ENCODE measurements at places on chromosomes 4 and X.
A peak's percentile ranks its signal among the peaks of the same experiment; 100 is the strongest.

DNA sequence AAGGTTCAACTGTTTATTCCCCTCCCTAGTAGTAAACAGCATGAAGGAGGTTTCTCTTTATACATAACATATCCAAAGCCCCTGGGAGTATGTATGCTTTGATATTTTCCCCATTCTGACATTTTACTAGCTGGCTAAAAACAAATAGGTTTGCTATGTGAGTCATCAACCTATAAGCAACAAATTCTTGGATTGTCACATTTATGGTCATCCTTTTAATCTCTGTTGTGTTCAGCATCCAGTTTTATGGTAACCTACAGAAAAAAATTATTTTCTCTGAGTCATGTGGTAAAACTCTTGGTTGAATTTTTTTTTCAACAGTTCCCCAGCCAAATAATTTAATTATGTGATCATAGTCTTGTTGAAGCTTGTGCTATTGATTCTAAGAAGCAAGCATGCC is 734.1 kb downstream of the ADGRL3 start:
- H3K36me3 ChIP-seq: no peaks in the 10 kb centered on the region
- H3K27ac ChIP-seq: no peak overlapping the region
- H3K4me3 ChIP-seq: no peak overlapping the region
- peaks cover 4% of the 10 kb centered on the region for H3K4me1 ChIP-seq

- no peak overlapping the region for H3K4me3 ChIP-seq
- no peak for DNase-seq
- H3K27ac ChIP-seq: no peak overlapping the region
- H3K36me3 ChIP-seq: no peaks in the 10 kb centered on the region
- H3K27me3 ChIP-seq: no peaks in the 10 kb centered on the region
- H3K4me1 ChIP-seq: no peaks in the 10 kb centered on the region
Observed at GRCh38 chr4:89556601-89557305, 249.2 kb upstream of the GPRIN3 start.

GRCh38 chr4:104728380-104729122 is 233.9 kb upstream of the CXXC4 start:
- no peaks in the 10 kb centered on the region for H3K4me1 ChIP-seq
- no peak for DNase-seq
- H3K27ac ChIP-seq: no peak overlapping the region
- H3K4me3 ChIP-seq: no peak overlapping the region
- no peaks in the 10 kb centered on the region for H3K27me3 ChIP-seq

DNA sequence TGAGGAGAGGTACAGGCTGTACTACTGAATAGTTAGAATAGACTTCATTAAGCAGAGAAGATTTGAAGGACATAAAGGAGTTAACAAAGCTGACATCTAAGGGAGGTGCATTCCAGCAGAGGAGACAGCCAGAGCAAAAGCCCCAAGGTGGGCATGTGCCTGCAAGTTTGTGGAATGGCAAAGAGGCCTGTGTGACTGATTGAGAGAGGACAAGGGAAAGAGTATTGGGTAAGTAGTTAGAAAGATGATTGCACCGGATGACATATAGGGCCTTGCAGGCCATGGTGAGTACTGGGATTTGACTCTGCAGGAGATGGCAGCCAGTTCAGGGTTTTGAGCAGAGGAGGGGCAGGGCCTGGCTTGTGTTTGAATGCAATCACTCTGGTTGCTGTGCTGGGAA is 55.9 kb downstream of the FMR1NB start:
- no peak for DNase-seq
- H3K4me1 ChIP-seq: no peaks in the 10 kb centered on the region

DNA sequence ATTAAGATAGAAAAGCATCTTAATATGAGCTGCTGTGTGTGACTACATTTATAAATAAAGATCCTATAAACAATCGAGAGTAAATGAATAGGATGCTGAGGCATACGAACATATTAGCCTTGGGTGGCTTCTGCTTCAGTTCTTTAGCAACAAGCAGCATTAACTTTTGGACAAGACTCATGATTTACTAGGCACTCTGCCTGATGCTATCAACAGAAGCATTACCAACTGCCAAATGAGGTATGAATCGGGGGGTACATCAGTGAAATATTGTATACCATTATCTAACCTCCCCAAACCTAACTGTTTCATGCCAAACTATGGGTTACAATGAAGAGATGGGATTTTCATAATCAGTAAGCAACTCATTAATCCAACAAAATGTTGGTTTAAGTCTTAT is 113.1 kb downstream of the RAB28 start:
- H3K4me1 ChIP-seq: no peaks in the 10 kb centered on the region
- H3K27me3 ChIP-seq: no peaks in the 10 kb centered on the region
- H3K36me3 ChIP-seq: no peaks in the 10 kb centered on the region

GRCh38 chr4:25487155-25487554 is 110.1 kb downstream of the ANAPC4 start:
- DNase-seq: no peak
- H3K36me3 ChIP-seq: no peaks in the 10 kb centered on the region
- no peak overlapping the region for H3K27ac ChIP-seq
- no peaks in the 10 kb centered on the region for H3K27me3 ChIP-seq

DNA sequence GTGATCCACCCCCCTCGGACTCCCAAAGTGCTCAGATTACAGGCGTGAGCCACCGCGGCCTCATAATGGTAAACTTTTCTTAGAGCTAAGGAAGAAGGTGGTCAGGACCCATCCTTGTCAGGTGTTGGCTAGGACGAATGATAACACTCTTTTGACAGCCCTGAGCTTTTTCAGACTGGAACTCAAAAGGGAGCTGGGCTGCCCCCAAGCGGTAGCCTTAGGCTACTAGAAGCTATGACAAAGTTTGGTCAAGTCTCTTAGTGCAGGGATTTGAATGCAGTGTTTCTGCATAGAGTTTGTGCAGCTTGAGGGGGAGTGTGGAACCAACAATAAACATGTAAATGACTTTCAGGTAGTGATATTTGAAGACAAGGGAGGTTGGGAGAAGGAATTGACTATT is 11.8 kb upstream of the HSD17B10 start:
- H3K4me3 ChIP-seq: no peak overlapping the region
- no peaks in the 10 kb centered on the region for H3K27me3 ChIP-seq
- DNase-seq: no peak
- H3K4me1 ChIP-seq: peaks cover 11% of the 10 kb centered on the region
- H3K36me3 ChIP-seq: no peaks in the 10 kb centered on the region

DNA sequence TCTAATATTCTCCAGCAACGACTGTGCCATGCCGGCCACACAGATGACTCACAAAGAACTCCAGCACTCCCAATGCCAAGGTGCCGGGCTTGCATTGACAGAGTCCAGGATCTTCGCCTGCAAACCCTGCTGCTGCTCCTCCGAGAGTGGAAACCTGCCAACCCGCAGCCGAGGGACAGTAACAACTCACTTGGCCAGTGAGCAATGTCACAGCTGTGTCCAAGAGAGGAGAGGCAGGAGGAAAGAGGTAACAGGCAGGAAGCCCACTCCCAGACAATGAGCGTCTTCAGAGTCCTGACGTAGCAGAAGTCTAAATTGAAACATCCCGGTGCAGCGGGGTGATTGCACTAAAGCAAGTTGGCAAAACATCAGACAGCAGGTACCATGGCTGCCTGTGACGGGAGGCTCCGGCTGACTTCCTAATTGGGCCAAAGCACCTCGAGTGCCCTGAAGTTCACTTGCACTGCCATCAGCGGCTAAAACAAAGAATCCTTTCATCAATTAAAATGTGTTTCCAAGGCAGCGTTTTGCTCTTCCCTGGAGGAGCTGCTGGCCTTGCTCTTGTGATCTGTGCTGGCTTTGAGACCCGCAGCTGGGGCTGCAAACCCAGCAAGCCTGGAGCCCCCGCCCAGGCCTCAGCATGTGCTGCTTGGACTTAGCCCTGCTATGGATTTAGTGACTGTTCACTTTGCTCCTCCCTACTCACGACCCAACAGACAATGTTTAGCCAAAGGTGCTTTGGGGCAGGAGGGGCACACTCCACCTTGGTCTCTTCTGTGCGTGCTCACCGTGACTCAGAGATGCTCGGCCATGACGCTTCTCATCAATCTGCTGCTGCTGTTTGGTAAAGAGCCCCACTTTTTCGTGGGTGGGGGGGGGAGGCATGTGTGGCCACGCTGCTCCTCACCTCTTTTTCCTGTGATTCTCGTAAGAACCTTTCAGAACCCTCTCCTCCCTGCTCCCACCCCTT is 36.5 kb downstream of the DCTD start:
- H3K4me1 ChIP-seq: peaks cover 3% of the 10 kb centered on the region
- H3K4me3 ChIP-seq: no peak overlapping the region
- DNase-seq: peak; percentile 63

- no peak overlapping the region for H3K4me3 ChIP-seq
- DNase-seq: no peak
- no peaks in the 10 kb centered on the region for H3K36me3 ChIP-seq
- no peaks in the 10 kb centered on the region for H3K27me3 ChIP-seq
Observed at GRCh38 chrX:120271218-120271617, 20.6 kb downstream of the ZBTB33 start.

DNA sequence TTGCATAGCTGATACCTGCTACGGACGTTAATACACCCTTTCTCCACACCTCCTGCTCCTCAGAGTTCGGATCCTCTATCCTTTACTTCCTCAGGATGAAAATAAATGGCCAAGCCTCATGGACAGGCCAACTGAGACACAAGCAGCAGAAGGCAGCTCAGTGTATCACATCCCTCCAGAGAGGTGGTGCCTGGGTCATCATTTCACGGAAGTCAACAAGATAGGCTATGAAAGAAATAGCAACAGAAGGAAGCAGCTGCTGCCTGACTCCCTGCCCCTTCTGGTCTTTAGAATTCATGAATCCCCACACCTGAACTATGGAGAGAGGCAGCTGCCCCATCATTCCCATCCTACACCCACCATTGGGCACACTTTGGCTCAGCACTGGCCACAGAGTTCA is 267.1 kb upstream of the ETNPPL start:
- no peaks in the 10 kb centered on the region for H3K36me3 ChIP-seq
- H3K27me3 ChIP-seq: no peaks in the 10 kb centered on the region
- no peak overlapping the region for H3K4me3 ChIP-seq
- H3K4me1 ChIP-seq: no peaks in the 10 kb centered on the region

- no peak overlapping the region for H3K27ac ChIP-seq
- no peaks in the 10 kb centered on the region for H3K4me1 ChIP-seq
- no peak overlapping the region for H3K4me3 ChIP-seq
Observed at GRCh38 chr4:68718447-68719074, 48.1 kb upstream of the UGT2B15 start.

- peaks cover 8% of the 10 kb centered on the region for H3K4me1 ChIP-seq
- no peak for DNase-seq
- no peak overlapping the region for H3K27ac ChIP-seq
- no peaks in the 10 kb centered on the region for H3K27me3 ChIP-seq
Observed at GRCh38 chr4:186642998-186643397, 80.7 kb downstream of the FAT1 start.

GRCh38 chr4:7334521-7335275 is 100.0 kb downstream of the PSAPL1 start:
- H3K27ac ChIP-seq: no peak overlapping the region
- no peak overlapping the region for H3K4me3 ChIP-seq
- H3K4me1 ChIP-seq: peaks cover 8% of the 10 kb centered on the region
- DNase-seq: no peak
- no peaks in the 10 kb centered on the region for H3K36me3 ChIP-seq

GRCh38 chr4:89242216-89242615 is 65.4 kb downstream of the GPRIN3 start:
- H3K4me3 ChIP-seq: no peak overlapping the region
- no peaks in the 10 kb centered on the region for H3K27me3 ChIP-seq
- no peak overlapping the region for H3K27ac ChIP-seq
- no peaks in the 10 kb centered on the region for H3K4me1 ChIP-seq
- DNase-seq: no peak

DNA sequence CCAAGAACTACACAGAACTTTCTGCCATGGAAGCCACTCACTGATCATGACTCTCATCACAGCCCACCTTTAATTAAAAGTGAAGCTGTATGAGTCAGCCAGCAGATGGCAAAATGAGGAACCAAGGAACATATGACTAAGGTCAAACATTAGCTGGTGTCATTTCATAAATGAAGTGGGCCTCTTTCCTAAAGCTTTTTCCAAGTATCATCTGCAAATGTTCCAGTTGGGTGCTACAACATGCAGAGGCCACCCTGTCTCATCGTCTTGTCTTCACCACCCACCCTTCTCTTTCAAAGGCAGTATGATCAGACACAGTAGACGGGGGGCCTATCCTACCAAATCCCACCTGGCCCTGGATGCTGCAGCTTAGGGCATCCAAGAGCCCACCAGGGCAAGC is 9.2 kb upstream of the EOLA1 start:
- H3K4me1 ChIP-seq: no peaks in the 10 kb centered on the region
- H3K27me3 ChIP-seq: no peaks in the 10 kb centered on the region
- no peak overlapping the region for H3K27ac ChIP-seq
- H3K4me3 ChIP-seq: no peak overlapping the region
- peaks cover 6% of the 10 kb centered on the region for H3K36me3 ChIP-seq

- H3K4me3 ChIP-seq: no peak overlapping the region
- H3K27ac ChIP-seq: no peak overlapping the region
- DNase-seq: no peak
- H3K27me3 ChIP-seq: no peaks in the 10 kb centered on the region
- no peaks in the 10 kb centered on the region for H3K36me3 ChIP-seq
- H3K4me1 ChIP-seq: no peaks in the 10 kb centered on the region
Observed at GRCh38 chrX:111262086-111262485, 8.2 kb downstream of the CAPN6 start.

DNA sequence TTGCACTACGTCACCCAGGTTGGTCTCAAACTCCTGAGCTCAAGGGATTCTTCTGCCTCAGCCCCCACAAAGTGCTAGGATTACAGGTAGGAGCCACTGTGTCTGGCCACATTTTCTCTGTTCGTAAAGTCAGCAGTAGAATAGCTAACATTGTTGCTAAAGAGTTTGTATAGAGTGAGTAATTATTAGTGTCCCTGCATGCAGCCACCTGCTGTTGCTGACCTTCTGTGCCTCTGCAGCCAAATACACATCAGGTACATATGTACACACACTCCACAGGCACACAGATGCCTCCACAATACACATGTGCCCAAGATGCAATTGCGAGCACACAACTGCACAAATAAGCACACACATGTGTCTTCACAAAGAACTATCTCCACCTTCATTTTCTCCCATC is 10.9 kb downstream of the DRD5 start:
- no peaks in the 10 kb centered on the region for H3K36me3 ChIP-seq
- H3K27ac ChIP-seq: no peak overlapping the region
- DNase-seq: no peak
- H3K4me1 ChIP-seq: peaks cover 2% of the 10 kb centered on the region
- H3K4me3 ChIP-seq: no peak overlapping the region
- no peaks in the 10 kb centered on the region for H3K27me3 ChIP-seq

DNA sequence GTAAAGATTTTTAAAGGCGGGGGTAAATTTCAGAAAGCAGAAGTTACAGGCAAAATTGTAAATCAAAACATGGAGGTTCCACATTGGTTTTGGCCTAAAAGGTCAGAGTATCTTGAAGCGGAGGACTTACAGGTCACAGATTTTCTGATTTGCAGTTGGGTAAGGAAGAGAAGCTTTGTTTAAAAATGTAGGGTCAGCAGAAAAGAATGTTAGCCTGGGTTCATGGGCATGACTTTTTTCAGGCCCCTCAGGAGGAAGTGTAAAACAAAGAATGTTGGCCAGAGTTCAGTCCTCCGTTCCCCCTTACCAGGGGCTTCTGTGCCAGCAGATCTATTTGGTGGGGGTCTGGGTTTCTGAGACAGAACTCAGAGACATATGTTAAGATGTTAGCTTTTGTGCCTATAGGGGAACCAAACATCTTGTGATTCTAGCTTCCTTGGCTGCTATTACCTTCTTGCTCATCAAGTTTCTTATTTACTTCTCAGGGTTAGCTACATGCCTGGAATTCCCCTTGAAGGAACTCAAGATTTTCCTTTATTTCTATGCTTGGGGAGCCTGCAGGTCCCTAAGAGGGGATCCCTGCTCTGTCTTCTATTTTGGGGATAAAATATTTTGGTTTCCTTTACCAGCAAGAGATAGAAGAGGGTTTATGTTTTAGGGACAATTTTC is 160.3 kb downstream of the ANK2 start:
- H3K4me3 ChIP-seq: no peak overlapping the region
- H3K36me3 ChIP-seq: no peaks in the 10 kb centered on the region
- H3K27ac ChIP-seq: no peak overlapping the region
- no peak for DNase-seq

Data from suprapubic skin (tissue), 4 donors.